ENCODE measurements at places on chromosomes 16 and 17. TPM values are rescaled to one million over a fixed set of nuclear protein-coding genes. Genes with fewer than 3 reads are reported as not detected.

The RNF222 gene
- not detected for total RNA-seq

The TCAP gene
- 0.16 TPM for total RNA-seq

The RPRML gene
- total RNA-seq, result not detected

The PLA2G10 gene
- total RNA-seq, result not detected

The CNTROB gene
- 24.8 TPM for total RNA-seq

The PLD6 gene
- 2.8 TPM for total RNA-seq

The PTGES3L gene
- total RNA-seq, result 2.9 TPM

The HBQ1 gene
- 4.9 TPM for total RNA-seq

The NXN gene
- 72.2 TPM for total RNA-seq

The CBX2 gene
- 4.9 TPM for total RNA-seq

The CAVIN1 gene
- total RNA-seq, result 224 TPM

The GRAP gene
- 0.25 TPM for total RNA-seq

The NACA2 gene
- not detected for total RNA-seq

The AFMID gene
- total RNA-seq, result 25.7 TPM

The SLC16A6 gene
- total RNA-seq, result not detected

The CES1 gene
- total RNA-seq, result 0.16 TPM

The TBC1D3E gene
- total RNA-seq, result 2.9 TPM

The DNAI2 gene
- total RNA-seq, result not detected

The SLC16A13 gene
- total RNA-seq, result 2.8 TPM

The SCGB1C2 gene
- total RNA-seq, result not detected

The CLEC18A gene
- total RNA-seq, result 15.8 TPM

Measured in mesangial cell (primary cell).